ENCODE measurements at places on chromosomes 11 and 22.

GRCh38 chr11:67384851-67385366 lies 6.9 kb upstream of the RAD9A start:
- DNase-seq, result no peak

- DNase-seq, result no peak
These were observed 1.8 kb upstream of the ARHGEF17 start for GRCh38 chr11:73306069-73306841.

GRCh38 chr11:76577226-76577920 lies 93.2 kb downstream of the LRRC32 start:
- DNase-seq, result no peak

GRCh38 chr11:76186776-76187279 lies 19.5 kb downstream of the WNT11 start:
- no peak for DNase-seq

GRCh38 chr22:25213221-25213620 lies 6.2 kb upstream of the CRYBB2 start:
- no peak for DNase-seq

GRCh38 chr11:83691451-83691950 lies 405.3 kb upstream of the CCDC90B start:
- DNase-seq, result no peak

DNA sequence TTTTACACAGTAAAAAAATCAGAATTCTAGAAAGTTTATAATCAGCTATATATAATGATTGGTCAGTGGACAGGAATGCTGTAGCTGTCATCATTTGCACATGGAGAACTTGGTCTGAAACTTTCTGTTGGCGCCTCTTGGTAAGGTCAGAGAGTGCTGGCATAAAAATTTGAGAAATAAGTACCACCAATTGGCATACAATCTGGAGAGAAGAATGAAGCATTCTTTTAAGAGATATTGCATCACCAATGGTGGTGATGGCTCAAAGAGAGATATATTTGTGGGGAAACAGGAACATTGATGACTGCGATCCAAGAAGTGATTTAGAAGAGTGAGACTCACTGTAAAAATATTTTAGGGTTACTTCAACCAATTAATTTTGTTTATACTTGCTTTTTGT lies 19.8 kb upstream of the OOSP1 start:
- DNase-seq, result no peak

DNA sequence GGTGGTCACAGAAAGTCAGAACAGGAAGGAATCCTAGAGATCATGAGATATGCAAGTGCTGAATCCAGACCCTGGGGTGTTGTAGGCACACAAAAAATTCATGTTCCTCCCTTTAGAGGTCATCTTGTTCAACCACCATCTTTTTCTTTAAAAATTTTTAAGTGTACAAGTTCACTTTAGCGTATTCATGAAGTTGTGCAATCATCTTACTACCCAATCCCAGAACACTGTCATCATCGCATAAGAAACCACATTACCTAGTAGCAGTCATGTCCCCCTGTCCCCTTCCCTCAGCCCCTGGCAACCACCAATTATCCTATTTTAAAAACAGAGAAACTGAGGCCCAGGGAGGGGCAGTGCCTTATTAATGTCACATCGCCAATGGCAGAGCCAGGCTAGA lies 20.3 kb upstream of the WNT11 start:
- DNase-seq, result no peak

DNA sequence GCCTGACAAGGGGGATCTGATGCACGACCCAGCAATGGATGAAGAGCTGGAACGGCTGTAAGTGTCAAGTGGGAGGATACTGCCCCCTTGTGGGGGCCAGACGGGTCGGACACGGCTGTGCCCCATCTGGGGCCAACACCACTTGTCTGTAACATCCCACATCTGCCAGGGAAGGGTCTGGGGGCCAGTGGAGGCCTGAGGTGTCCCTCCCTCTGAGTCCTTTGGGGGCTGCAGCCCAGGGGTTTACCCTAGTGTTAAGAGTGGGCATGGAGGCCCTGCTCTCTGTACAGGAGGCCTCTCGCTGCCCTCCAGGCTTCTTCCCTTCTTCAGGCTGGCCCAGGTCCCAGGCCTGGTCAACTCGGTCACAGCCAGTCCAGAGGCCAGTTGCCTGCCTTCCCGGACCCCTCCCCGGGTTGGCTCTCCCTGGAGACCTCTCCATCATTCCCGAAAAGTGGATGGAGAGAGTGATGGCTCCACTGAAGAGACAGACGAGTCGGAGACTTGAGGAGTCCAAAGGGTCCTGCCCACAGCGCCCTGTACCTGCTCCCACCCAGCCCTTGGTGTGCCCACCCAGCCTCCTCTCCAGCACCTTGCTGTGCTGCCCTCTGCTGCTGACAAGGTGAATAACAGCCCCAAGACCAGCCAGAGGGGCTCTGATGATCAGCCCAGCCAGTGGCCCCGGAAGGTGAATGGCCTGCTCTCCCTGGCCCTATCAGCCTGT lies 15.4 kb downstream of the ARFGAP2 start:
- peak; percentile 52 for DNase-seq

DNA sequence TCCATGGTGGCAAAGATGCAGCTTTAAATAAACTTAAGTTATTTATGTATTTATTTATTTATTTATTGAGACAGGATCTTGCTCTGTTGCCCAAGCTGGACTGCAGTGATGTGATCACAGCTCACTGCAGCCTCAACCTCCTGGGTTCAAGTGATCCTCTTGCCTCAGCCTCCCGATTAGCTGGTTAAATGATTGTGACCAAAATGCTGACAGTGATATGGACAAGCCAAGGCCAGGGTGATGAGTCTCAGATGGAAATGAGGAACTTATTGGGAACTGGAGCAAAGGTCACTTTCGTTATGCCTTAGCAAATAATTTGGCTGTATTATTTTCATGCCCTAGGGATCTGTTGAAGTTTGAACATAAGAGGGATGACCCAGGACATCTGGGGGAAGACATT lies 9.3 kb upstream of the LRP5 start:
- no peak for DNase-seq

DNA sequence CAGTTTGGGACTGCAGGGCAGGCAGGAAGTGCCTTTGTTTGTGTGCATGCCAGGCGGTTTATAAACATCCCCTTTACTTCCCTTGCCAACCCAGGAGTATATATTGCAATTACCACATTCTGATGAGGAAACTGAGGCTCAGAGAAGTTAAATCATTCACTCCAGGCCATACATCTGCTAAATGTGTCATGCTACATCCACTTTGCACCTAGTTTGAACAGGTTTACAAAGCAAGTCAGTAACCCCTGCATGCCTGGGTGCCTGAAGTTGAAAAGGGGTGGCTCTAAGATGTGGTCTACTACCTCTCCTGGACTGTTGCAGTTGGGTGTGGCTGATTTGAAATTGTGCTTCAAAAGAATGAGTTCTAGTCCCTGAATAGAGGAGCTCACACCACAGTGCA lies 23.6 kb downstream of the FLI1 start:
- no peak for DNase-seq

GRCh38 chr11:4068962-4069361 lies 25.6 kb upstream of the RRM1 start:
- no peak for DNase-seq

DNA sequence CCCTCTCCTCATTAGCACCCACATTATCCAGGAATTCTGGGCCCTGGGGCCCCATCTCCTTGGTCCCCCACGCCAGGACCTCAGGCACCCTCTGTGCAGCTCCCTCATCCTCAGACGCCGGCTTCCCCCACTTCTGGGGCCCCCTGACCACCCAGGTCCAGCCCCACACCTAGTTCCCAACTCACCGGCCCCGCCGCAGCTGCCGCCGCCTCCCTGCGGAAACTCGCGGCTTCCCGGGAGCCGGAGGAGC lies at the start of gene PCSK7:
TSS of gene PCSK7 (minus strand) at position 232 of the 250 bp plus-strand sequence. CDS start 2,229 bp downstream, outside the sequence.
- peak; percentile 58 for DNase-seq

GRCh38 chr11:9527481-9528135 lies 45.9 kb upstream of the WEE1 start:
- no peak for DNase-seq

DNA sequence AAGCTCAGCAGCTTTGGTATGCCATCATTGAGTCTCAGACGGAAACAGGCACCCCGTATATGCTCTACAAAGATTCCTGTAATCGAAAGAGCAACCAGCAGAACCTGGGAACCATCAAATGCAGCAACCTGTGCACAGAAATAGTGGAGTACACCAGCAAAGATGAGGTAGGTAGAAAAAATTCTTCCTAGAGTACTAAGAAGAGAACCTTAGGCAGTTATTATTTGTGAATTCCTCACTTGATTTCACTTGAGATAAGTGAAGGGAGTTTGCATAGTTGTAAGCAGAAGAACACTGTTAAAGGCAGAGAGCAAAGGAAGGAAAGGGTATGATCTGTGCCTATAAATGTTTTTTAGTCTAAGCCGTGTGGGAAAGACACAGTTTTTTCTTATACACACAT lies 28.6 kb downstream of the RRM1 start:
- DNase-seq, result no peak

GRCh38 chr11:114165326-114166230 lies 106.1 kb downstream of the ZBTB16 start:
- no peak for DNase-seq

GRCh38 chr22:30087611-30088010 lies 7.3 kb downstream of the HORMAD2 start:
- DNase-seq, result no peak

DNA sequence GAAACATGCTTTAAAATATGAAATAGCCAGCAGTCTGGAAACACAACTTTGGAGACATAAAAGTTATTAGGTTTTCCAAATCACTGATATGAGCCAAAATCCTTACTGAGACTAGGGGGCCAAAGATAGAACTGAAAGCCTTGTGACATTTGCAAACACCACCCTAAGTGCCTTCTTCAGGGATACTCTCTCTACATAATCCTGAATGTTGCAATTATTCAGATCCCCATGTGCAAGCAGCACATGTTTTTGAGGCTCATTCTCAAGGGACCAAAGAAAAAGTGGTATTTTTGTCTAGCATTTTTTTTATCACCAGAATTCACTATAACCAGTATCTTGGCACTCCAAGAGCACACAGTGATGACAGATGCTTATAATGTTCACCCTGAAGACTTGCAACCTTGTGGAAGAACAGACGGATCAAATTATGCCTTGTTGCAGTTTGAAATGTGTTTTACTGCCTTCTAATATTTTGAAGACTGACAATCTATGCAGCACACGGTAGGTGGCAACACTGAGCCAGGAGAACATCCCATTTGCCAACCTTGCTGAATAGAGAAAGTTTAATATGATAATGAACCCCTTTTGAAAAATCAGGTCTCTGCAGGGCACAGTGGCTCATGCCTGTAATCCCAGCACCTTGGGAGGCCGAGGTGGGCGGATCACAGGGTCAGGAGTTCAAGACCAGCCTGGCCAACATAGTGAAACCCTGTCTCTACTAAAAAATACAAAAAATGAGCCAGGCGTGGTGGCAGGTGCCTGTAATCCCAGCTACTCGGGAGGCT lies 78.5 kb downstream of the PLEKHA7 start:
- DNase-seq, result no peak

DNA sequence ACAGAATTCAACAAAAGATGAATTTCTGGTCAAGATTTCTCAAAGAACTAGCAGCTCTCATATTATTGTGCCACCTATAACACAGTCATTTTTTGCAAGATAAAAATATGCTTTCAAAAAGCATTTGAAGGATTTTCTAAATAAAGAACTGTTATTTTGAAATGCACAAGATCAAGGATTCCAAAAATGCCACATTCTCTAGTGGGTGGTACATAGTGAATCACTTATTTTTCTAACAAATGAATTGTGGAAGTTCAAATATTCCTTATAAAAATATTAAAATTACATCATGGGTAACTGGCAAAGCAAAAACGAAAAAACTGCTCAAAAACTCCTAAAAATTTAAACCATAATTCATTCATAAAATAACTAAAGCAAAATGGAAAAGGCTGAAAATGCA lies 2.1 kb downstream of the RNF141 start:
- no peak for DNase-seq

GRCh38 chr11:9396752-9397151 lies 12.3 kb downstream of the IPO7 start:
- no peak for DNase-seq

DNA sequence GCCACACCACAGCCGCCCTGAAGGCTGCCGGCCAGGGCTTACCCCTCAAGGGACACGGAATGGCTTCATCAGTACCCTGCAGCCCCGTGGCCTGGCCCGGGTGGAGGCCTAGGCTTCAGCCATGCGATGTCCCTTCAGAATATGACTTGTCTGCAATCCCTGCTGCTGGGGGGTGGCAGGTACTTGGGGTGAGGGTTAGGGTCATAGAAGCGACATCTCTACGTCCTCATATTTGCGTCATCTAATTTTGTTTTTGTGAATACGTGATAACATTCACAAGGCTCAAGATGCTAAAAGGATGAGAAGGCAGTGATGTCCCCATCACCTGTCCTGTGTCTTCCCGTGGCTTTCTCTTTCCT lies 6.4 kb downstream of the CCND1 start:
- no peak for DNase-seq

DNA sequence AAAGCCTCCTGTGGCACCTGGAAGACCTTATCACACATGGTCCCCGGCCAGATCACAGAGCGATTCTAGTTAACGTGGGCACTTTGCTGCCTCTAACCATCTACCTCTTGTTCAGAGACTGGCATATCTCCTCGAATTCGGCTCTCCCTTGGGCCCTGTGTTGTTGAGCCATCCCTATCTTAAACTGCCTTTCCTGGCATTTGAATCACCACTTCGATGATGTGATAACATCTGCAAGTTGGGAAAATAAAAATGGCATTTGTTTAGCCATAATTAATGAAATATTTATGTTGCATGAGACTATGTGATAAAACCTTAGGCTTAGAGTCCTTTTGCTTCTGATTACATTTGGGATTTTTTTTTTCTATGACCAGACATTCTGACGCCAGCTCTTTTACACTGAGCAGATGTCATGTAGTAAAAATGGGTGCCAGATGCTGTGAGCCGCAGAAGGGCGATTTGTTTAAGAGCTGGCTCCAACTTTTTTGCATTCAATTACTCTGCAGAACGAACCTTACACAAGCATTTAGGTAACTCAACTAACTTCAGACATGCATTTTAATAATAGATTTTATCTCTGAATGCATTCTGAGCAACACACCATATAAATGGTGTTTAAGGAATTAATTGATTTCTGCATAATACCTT lies 58.5 kb upstream of the PARVA start:
- DNase-seq, result no peak

DNA sequence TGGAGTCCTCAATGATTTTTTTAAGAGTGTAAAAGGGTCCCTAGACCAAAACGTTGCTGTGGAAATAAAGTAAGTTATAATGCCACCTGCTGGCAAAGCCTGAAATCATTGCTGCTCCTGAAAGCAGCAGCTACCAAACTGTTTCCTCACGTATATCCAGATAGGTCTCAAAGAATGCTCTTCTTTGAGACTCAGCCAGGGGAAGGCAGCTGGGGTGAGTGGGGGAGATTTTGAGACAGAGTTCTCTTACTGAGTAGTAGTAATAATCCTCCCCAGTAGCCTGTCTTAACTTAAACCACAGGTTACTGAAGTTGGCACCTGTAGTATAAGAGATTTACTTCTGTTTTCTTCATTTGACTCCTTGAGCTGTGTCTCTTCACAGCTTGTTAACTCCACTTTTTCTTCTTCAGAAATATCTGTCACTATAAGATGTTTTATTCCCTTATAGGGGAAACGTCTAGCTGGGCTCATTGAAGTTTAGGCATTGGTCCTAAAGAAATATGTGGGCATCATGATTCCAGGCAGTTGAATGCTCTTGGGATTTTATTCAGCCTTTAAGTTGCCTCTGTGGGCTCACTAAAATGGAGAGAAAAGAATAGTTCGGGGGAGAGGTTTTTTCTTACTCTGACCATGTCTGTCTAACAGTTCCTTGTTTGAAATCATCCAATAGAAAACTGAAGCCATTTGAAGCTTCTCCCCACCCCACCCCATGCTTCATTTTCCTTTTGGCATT lies 77.9 kb downstream of the BTBD10 start:
- peak; percentile 16 for DNase-seq
